Muscle of arm (tissue), 14 donors: ENCODE measurements at places on chromosomes 4 and X.

GRCh38 chr4:81152839-81153713 lies 61.9 kb downstream of the PRKG2 start:
- DNase-seq = no peak

GRCh38 chr4:139007640-139008039 lies 7.9 kb upstream of the NOCT start:
- no peak for DNase-seq

DNA sequence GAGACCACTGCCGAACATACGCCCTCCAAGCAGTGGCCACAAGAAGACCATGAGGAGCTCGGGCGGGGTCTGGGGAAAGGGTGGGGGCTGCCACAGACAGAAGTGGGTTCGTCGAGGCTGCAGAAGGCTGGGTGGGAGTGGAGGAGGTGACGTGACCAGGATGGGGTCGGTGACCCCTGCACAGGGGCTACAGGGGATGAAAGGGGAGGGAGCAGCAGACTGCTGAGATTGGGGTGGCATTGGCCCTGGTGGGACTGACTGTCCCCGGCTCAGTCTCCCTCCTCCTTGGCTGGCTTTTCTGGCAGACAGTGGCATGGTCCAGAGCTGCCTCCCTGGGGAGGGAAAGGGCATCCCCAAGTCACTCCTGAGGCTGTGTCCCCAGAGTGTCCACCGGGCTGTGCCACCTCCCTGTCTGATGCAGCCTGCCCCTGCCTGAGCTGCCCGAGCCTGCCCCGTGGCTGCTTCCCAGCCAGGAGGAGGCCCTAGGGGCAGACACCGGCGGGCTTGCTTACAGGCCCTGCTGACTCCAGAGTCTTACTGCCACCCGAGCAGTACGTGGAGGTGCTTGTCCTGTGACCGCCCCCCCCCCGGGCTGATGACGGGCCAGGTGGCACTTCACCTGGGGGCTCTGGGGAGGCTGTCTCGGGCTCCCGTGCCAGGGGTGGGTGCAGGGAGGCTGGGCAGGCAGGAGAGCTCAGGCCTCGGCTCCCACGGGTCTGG lies 7.2 kb downstream of the SH3BP2 start:
- no peak for DNase-seq

- DNase-seq = no peak
Observed at GRCh38 chr4:88158489-88159228, at the start of gene ABCG2. Gene ABCG2 (minus strand): TSS chr4:88158639. CDS start chr4:88139995, 18,644 bp downstream.

DNA sequence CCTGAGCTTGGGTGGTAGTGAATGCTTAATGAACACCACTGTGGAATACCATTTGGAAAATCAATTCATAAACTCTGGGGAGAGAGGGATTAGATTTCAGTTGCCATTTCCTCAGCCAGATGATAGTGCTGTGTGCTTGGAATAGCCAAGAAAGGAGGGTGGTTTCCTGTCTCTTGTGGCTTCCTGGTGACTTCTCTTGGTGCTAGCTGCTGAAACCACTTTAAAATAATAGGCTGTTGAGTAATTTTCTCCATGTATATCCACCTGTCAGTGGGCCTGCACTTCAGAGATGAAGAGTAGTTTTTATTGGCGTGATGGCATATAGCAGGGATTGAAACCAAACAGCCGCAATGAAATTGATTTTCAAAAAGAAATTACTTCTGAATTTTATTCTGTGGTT lies 11.8 kb downstream of the EDA start:
- no peak for DNase-seq

DNA sequence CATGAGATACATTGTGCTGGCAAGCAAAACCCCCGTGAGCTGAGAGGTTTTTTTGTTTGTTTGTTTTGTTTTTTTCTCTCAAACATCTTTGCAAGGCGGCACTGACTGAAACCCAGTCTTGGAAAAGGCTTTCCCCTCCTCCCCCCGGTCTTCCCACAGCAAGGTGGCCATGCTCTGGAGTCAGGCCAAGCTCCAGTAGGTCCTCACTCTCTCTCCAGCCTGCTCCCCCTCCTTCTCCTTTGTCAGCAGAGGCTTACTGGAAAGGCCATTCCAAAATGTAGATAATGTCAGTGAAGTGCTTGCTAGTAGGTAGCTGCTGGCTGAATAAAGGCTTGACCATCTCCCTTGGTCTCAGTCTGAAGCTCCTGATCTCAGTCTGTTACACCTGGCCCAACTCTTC lies 32.6 kb downstream of the FRMPD3 start:
- no peak for DNase-seq

DNA sequence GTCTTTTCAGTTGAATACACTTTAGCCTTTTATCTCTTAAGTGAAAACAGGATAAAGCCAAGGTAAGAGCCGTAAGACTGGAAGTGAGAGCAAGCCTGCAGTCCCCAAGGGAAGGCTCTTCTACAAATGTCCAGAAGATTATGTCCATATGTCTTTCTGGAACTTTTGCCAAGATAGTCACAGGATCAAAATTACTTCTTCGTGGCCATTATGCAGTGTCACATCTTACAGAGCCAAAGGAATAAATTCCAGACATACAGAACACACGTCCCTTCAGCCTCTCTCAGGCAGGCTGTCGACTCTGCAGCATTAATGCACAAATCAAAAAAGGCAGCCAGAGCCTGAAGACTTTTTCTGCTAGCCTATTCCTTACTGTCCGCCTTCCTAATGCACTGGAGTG lies 10.9 kb upstream of the GATB start:
- peak; percentile 57 for DNase-seq

- DNase-seq = no peak
Observed at GRCh38 chrX:133461231-133461630, 45.9 kb upstream of the GPC4 start.

- peak; percentile 37 for DNase-seq
Observed at GRCh38 chr4:8592366-8593263, at the start of gene CPZ. Gene CPZ (plus strand): TSS chr4:8592765. CDS start chr4:8592834, 69 bp downstream.

- no peak for DNase-seq
Observed at GRCh38 chr4:6695660-6696610, 2.3 kb downstream of the S100P start.

- DNase-seq = no peak
Observed at GRCh38 chrX:152861116-152861515, 30.3 kb downstream of the NSDHL start.

DNA sequence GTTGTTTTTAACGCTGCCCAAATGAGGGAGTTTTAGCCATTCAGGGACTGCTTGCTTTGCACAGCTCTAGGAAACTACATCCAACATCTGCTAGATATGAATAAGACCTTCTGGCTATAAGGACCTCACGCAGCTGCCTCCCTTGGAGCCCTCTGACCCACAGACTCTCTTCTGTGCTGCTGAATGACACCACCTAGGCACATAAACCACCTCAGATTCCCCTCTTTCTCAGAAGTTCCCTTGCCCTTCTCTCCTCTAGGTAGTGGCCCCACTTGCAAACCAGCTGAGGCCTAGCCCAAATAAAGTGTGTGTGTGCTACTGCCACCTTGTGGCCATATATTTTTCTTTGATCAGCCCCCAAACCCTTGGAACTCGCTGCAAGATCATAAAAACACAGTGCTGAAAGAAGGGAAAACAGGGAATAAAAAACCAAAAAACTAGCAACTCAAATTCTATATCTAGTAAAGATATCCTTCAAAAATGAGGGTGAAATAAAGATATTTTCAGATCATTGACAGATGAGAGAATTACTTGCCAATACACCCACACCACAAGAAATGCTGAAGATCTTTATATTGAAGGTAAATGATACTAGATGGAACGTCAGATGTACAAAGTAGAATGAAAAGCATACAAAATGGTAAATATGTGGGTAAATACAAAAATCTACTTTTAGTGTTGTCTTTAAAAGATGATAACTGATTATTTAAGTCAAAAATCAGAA lies 265.9 kb downstream of the ADAMTS3 start:
- no peak for DNase-seq

DNA sequence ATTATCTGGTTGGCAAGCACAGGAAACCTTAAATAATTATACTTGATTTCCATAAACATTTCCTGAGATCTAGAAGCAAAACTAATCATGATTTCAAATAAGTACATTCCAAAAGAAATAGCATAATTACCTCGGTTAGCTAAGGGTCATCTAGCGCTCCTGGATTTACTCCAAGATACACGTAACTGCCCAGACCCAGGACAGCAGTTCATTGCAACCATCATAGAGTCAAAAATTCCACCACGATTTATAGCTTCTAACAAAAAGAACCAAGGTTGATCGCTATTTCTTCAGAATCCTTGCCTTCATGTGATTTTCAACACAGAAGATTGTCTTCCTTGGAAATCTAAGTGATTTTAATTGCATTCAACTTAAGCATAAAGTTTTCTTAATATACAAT lies 1235.5 kb upstream of the TENM3 start:
- DNase-seq = no peak

DNA sequence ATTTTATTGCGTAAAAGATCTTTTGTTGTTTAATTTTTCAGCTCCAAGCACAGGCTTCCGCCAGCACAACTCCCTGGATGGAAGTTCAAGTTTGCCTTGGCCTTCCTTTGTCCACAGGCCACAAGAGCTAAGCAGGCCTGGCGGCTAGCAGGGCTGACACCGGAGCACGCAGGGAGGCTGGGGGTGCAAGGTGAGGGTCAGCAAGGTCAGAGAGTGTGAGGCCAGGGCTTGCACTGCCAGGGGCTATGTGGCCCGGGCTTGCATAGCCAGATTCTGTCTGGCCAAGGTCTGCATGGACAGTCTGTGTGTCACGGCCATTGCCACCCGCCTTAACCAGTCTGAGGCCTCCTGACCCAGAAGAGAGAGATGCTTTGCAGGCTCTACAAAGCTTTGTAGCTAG lies 123.9 kb downstream of the BCOR start:
- no peak for DNase-seq

- DNase-seq = no peak
Observed at GRCh38 chrX:19725641-19726040, 161.8 kb downstream of the SH3KBP1 start.

DNA sequence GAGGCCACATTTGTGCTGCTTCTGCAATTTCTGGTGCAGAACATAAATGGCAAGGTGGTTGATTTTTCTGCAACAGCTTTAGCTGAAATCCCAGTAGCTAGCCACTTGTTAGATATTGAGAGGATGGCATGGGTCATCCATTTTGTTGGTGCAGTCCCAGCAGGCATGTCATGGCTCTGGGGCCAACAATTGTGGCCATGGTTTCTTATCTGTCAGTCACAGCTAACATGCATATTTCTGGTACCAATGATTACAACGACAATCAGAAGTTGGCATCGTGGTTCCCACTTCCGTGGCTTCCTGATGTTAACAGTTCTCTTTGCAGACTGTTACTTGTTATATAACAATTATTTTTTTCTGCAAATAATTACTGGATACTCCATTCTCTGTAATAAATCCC lies 42.8 kb upstream of the PRKG2 start:
- DNase-seq = no peak

DNA sequence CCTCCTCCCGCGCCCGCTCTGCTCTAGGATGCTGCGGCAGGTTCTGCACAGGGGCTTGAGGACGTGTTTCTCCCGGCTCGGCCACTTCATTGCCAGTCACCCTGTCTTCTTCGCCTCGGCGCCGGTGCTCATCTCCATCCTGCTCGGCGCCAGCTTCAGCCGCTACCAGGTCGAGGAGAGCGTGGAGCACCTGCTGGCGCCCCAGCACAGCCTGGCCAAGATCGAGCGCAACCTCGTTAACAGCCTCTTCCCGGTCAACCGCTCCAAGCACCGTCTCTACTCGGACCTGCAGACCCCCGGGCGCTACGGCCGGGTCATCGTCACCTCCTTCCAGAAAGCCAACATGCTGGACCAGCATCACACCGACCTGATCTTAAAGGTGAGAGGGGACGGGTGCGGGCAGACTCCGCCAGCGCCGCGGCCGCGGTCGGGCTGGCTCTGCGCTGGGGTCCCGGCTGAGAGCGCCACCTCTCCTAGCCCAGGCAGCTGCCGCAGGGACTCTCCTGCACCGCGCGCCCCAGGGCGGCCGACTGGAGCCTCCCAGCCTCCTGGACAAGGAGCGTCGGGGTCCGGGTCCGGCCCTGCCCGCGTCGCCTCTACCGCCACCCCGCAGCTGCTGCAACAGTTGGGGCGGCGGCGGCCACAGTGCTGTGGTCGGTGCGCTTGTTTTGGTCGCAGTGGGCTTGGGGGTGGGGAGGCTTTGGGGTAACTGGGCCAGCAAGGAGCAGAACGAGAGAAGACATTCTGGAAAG lies at the start of gene PTCHD1:
TSS of gene PTCHD1 (plus strand) at position 2 of the 752 bp plus-strand sequence. CDS start at position 29, 27 bp downstream.
- no peak for DNase-seq

- DNase-seq = no peak
Observed at GRCh38 chr4:168119100-168119499, 26.8 kb downstream of the ANXA10 start.

DNA sequence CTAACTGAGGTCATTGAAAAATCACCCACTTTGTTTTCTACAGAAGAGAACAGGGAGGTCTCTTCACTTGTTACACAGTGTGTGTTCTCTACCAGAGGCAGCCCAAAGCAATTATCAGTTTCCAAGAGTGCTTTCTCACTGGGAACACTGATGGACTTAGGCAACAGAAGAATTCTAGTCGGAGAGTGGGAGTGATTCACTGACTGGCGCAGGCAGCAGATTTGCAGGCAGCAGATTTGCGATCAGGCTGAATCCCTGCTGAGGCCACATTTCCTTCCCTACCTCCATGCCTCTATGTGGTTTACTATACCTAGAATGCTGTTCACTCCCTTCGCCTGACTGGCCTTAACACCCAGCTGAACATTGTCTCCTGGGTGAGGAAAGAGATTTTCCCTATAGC lies 6.6 kb downstream of the OCIAD2 start:
- DNase-seq = no peak
